Hematopoietic multipotent progenitor cell treated with erythropoietin and hydrocortisone succinate and interleukin-3 and kit ligand, for 4 days (in vitro differentiated cells): ENCODE measurements at places on chromosomes 5 and 9.

GRCh38 chr9:22241024-22241423 is 205.6 kb upstream of the DMRTA1 start:
- no peak for DNase-seq

- DNase-seq: no peak
Measured at GRCh38 chr9:132645711-132646110, 24.1 kb downstream of the DDX31 start.

GRCh38 chr9:4207881-4208615 is 91.8 kb downstream of the GLIS3 start:
- DNase-seq: no peak

- peak; percentile 82 for DNase-seq
Measured at GRCh38 chr9:94603259-94604160, 9.9 kb upstream of the FBP2 start.

- peak; percentile 72 for DNase-seq
Measured at GRCh38 chr9:127758843-127759242, 19.6 kb downstream of the SH2D3C start.

GRCh38 chr5:78506261-78507024 is 142.1 kb downstream of the LHFPL2 start:
- no peak for DNase-seq

GRCh38 chr5:126745259-126745992 is 31.5 kb upstream of the LMNB1 start:
- DNase-seq: no peak

DNA sequence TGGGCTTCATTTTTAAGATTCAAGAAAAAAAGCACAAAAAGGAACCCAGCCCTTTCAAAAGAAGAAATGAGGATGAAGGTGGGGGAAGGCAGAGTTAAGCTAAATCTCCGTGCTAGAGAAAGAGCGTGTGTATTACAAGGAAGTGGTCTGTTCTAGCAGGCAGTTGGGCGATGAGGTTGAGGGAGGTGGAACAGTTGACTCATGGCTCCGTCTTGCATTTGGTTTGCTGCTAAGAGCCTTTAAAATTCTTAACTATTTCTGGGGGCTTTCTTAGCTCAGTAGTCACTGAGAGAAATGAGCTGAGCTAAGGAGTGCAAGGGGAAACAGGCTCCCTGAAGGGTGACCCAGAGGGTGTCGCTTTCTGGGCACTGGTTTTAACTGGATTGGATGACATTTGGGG is 117.4 kb downstream of the GCNT1 start:
- peak; percentile 95 for DNase-seq

GRCh38 chr5:112401924-112402323 is 17.2 kb downstream of the EPB41L4A start:
- DNase-seq: no peak

DNA sequence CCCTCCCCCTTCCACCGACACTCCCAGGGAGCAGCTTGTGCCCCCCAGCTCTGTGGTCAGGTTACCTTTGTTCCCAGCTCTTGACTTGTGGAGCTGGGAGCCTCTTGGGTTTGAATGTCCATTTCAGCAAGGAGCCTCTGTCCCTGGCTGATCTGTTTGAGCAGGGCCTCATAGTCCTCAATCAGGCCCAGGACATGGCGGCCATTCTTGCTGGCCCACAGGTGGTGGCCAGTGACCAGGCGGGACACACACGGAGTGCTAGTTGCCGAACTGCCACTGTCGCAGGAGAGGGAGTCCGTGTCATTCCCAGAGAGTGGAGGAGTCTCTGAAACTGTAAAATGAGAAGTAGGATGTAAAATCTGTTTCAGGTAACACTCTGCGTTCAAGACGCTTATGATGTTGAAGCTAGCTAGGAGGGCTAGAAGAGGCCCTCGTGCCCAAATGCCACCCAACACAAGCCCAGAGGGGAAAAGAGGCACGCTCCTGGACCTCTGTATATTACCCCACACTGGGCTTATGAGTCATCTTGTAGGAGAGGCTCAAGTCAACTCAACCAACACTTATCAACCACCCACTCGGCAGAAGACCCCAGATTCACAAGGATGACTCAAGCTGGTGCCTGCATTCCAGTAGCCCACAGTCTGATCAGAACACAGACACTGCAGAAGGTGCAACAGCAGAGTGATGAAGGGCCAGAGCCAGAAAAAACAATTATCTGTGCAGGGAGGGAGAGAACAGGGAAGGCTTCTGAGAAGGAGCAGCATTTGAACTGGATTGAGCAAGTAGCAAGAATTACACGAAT is 177.0 kb downstream of the CDK5RAP2 start:
- DNase-seq: peak; percentile 51

DNA sequence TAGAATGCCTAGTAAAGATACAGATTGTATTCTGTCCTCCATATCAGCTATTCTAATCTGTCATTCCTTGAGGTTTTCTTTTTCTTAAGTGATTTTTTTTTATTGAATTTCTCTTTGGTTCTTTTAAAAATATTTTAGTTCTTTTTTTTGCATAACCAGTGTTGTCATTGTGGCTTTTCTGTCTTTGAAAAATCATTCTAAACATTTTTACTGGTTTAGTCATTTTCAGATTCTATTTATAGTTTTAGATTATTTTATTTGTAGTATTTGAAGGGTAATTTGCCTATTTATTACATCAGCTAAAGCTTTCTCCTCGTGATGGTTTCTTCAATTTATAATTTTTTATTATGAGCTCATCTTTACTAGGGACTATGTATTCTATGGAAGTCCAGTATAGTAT is 78.1 kb downstream of the NDUFAF2 start:
- DNase-seq: no peak

DNA sequence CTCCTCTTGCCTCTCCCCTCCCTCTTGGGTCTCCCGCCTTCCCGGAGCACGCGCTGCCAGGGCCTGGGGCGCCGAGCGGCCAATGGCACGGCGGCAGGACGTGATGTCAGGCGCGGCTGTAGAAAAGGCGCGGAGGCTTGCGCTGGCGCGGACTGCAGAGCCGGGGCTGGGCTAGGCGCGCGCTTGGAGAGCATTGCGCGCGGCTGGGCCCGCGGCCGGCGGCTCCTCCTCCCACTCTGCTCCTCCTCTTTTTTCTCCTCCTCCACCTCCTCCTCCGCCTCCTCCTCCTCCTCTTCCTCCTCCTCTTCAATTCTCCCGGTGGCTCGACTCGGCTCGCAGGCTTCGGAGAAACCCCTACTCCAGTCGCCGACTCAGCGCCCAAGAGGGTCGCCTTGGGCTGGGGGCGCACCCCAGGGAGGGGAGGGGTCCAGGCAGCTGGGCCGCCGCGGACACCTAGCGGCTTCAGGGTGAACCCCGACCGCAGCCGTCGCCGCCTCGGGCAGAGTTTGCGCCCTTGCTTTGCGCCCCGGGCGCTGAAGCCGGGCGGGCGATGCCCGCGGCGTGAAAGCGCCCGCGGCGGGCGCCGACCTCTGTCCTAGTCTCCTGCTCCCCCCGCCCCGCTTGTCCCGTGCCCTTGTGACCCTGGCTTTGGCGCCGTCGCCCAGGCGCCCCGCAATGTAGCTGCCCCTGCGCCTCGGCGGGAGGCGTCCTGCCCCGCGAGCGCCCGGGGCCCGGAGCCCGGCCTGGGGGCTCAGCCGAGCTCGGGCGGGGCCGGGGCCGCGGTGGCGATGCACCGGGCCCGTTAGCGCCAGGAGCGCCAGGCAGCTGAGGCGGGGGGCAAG is at the start of gene LHX2:
TSS of gene LHX2 (plus strand) at position 309 of the 842 bp plus-strand sequence. CDS start 581 bp downstream, outside the sequence.
- peak; percentile 84 for DNase-seq

DNA sequence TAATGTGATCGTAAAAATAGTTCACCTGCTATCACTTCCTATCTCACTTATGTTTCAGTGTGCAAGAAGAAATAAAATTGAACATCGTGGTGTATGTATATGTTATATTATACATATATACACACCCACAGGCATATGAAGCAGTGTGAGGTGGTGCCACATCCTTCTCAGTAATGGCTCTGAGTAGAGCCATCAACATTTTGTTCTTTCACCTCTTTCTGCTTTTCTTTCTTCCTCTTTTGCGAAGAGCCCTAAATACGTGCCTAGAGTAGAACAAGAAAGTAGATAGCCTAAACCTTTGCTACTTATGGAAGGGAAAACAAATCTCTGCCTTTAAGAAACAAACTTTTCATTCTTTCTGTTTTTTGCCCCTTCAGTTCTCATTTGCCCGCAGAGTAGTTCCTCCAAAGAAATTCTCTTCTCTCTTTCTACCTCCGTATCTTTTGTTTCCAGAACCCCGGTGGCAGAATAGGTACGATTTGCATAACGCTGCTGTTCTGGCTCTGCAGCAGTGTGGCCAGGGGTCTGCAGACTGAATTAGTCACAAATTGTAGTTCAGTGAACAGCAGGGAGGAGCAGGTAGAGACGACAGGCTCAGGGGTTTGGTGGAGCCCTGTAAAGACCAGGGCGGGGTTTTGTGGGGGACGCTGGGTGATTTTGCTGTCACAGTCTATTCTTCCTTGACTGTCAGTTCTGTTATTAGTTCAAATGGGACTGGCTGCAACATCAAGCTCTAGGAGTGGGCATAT is 40.5 kb upstream of the PJA2 start:
- peak; percentile 27 for DNase-seq

GRCh38 chr9:68978066-68978465 is 35.8 kb downstream of the PRKACG start:
- DNase-seq: peak; percentile 90

- no peak for DNase-seq
Measured at GRCh38 chr9:35350212-35350611, 139.7 kb upstream of the RUSC2 start.

DNA sequence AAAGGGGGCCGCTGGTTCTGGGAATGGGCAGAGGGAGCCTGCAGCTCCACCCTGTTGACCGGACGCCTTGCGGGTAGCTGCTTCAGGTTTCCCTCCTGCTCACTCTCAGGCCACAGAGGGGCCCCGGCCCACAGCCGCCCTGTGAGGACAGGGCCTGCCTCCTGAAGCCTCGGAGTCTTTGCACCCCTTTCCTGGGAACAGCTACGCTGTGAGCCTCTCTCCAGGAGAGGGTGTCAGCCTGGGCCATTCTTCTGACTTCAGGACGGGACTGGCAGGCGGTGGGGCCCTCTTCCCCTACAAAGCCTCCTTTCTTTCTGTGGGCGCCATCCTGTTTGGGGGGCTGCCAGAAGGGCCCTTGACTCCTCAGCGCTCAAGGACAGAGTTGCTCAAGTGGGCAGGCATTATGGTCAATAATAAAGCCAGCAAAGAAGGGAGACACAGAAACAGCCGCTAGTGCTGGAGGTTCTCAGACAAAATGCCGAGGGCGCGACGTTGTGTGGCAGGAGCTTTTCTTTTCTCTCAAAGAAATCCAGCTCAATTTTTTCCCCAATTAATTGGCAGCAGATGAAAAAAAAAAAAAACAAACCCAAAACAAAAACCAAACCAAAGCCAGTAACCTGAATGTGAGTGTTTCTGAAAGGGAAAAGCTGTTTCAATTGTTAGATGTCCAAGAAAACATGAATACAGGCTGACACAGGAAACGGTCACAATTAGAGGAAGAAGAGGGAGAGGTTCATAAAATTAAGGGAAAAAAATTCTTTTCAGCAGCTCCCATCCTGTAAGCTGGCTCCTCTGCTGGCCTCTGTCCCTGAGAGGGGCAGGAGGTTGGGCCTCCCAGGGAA is 12.8 kb upstream of the SLC25A51 start:
- DNase-seq: no peak

GRCh38 chr9:123033352-123033751 is at the start of gene GPR21:
TSS of gene GPR21 (plus strand) at chr9:123033667. CDS start at chr9:123034567, 900 bp downstream.
- no peak for DNase-seq

GRCh38 chr5:127508644-127509373 is 8.6 kb upstream of the PRRC1 start:
- DNase-seq: no peak

GRCh38 chr5:378301-378891 is 56.9 kb downstream of the AHRR start:
- DNase-seq: no peak

DNA sequence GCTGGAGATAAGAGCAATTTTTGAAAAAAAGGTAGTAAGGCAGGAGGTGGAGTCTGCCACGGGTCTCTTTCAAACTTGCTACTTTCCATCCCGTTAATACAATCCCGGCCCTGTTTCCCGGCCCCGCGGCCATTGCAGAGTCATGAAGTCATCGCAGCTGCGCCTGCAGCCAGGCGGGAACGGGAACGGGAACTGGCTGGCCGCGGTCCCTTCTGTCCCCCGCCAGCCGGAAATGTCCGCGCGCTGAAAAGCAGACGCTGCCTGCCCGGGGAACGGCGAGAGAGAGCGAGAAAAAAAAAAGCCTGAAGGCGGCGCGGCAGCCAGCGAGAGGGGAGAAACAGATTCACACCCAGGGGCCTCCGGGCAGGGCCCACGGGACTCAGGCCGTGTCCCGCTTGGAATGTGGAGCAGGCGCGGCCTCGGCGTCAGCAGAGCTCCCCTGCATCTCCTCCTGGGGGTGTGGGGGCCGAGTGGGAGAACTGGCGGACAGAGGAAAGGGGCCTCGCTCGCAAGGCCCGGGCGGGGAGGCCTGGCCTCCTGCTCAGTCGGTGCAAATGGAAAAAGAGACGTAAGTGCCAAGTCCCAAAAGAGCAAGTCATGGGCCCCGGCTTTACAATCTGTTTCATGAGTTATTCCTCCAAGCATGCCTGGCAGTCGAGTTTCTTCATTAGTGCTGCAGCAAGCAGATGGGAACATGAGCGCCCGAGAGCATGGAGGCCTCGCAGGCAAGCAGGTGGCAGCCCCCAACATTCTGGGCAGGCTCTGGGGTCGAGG is 201.2 kb upstream of the GAS1 start:
- DNase-seq: peak; percentile 42

GRCh38 chr5:66307647-66308241 is 163.6 kb downstream of the SREK1 start:
- DNase-seq: peak; percentile 90

GRCh38 chr5:141186897-141187512 is at the start of gene PCDHB9:
TSS of gene PCDHB9 (plus strand) at chr5:141187161. CDS start at chr5:141187319, 158 bp downstream.
- peak; percentile 27 for DNase-seq

GRCh38 chr5:35876922-35877321 is 20.2 kb downstream of the IL7R start:
- no peak for DNase-seq

GRCh38 chr5:125412561-125413495 is 666.4 kb upstream of the ZNF608 start:
- DNase-seq: peak; percentile 52

- peak; percentile 48 for DNase-seq
Measured at GRCh38 chr9:137689745-137690529, 71.1 kb downstream of the EHMT1 start.

DNA sequence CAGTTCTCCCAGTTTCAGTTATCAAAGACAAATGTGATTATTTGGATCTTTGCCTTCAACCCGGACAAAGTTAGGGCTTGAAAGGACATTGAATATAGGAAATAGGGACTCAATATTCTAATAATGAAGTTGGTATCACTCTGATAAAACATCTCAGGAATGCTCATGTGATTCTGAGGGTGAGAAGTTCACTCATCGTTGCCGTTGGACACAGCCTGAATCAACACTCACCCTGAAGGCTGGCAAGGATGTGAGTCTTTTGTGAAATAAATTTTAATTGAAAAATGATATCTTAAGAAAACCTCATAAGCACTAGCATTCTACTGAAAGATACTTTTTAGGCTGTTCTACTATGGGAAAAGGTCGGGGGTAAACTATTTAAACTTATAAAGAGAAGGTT is 44.8 kb upstream of the C9orf72 start:
- no peak for DNase-seq

GRCh38 chr9:29773676-29774075 is 2200.4 kb upstream of the C9orf72 start:
- peak; percentile 24 for DNase-seq
